ENCODE measurements at places on chromosomes 16 and 17. TPM values are rescaled to one million over a fixed set of nuclear protein-coding genes. Genes with fewer than 3 reads are reported as not detected.

Gene OTOP2
- total RNA-seq, result not detected

Gene TBC1D26
- 2.9 TPM for total RNA-seq

Gene TP53
- total RNA-seq, result 106 TPM

Gene CD68
- not detected for total RNA-seq

Gene JPT2
- 141 TPM for total RNA-seq

Gene EIF4A3
- total RNA-seq, result 86.8 TPM

GRCh38 chr16:29114574-29114973, 129.7 kb downstream of the LAT start:
- H3K27ac ChIP-seq, result no peak overlapping the region
- H3K4me1 ChIP-seq, result peaks cover 10% of the 10 kb centered on the region
- DNase-seq, result no peak
- H3K27me3 ChIP-seq, result peaks cover 69% of the 10 kb centered on the region

GRCh38 chr16:83994703-83995102, 26.7 kb downstream of the NECAB2 start:
- no peaks in the 10 kb centered on the region for H3K36me3 ChIP-seq
- H3K4me1 ChIP-seq, result no peaks in the 10 kb centered on the region
- no peaks in the 10 kb centered on the region for H3K27me3 ChIP-seq
- no peak overlapping the region for H3K27ac ChIP-seq
- DNase-seq, result no peak

DNA sequence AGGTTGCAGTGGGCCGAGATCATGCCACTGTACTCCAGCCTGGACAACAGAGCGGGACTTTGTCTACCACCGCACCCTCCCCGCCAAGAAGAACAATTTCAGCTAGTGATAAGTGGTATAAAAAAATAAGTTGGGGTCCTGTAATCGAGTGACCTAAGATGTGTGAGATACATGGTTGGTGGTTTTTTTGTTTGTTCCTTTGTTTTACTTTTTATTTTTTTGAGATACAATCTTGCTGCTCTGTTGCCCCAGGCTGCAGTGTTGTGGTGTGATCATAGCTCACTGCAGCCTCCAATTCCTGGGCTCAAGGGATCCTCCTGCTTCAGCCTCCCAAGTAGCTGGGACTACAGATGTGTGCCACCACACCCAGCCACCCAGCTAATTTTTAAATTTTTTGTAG, 58.7 kb downstream of the PITPNC1 start:
- H3K27me3 ChIP-seq, result no peaks in the 10 kb centered on the region
- H3K4me1 ChIP-seq, result peaks cover 8% of the 10 kb centered on the region
- peaks cover 4% of the 10 kb centered on the region for H3K36me3 ChIP-seq
- DNase-seq, result no peak
- no peak overlapping the region for H3K27ac ChIP-seq
- H3K4me3 ChIP-seq, result no peak overlapping the region

DNA sequence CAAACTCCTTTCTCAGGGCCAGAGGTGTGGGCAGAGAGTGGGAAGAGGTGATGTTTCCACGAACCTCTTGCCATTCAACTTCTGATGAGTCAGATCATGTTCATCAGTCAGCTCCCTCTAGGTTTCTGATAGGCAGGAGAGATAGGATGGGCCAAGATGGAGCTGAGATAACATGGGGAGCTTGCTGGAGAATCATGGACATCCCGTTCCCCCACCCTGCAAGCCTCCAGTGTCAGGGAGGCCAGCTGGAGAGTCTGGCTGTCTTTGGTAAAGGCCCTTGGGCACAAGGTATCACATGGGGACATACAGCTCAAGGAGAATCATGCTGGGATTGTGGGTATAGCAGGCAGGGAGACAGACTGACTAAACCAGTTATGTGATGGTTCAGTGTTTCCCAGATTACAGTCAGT, 136.0 kb upstream of the IRX3 start:
- no peak overlapping the region for H3K4me3 ChIP-seq
- no peak for DNase-seq
- H3K27ac ChIP-seq, result no peak overlapping the region
- peaks cover 24% of the 10 kb centered on the region for H3K4me1 ChIP-seq

- H3K36me3 ChIP-seq, result no peaks in the 10 kb centered on the region
- H3K4me3 ChIP-seq, result no peak overlapping the region
- no peaks in the 10 kb centered on the region for H3K4me1 ChIP-seq
- no peak overlapping the region for H3K27ac ChIP-seq
- DNase-seq, result no peak
- H3K27me3 ChIP-seq, result no peaks in the 10 kb centered on the region
Measured at GRCh38 chr16:1458977-1459341, 14.6 kb upstream of the CCDC154 start.

GRCh38 chr16:62408760-62409159, 372.5 kb upstream of the CDH8 start:
- no peak overlapping the region for H3K4me3 ChIP-seq
- no peaks in the 10 kb centered on the region for H3K4me1 ChIP-seq
- DNase-seq, result no peak
- no peaks in the 10 kb centered on the region for H3K27me3 ChIP-seq
- H3K36me3 ChIP-seq, result no peaks in the 10 kb centered on the region

- no peak overlapping the region for H3K4me3 ChIP-seq
- no peaks in the 10 kb centered on the region for H3K36me3 ChIP-seq
- H3K27ac ChIP-seq, result no peak overlapping the region
- DNase-seq, result no peak
- no peaks in the 10 kb centered on the region for H3K4me1 ChIP-seq
- no peaks in the 10 kb centered on the region for H3K27me3 ChIP-seq
Measured at GRCh38 chr17:2517539-2517938, 5.9 kb upstream of the METTL16 start.

DNA sequence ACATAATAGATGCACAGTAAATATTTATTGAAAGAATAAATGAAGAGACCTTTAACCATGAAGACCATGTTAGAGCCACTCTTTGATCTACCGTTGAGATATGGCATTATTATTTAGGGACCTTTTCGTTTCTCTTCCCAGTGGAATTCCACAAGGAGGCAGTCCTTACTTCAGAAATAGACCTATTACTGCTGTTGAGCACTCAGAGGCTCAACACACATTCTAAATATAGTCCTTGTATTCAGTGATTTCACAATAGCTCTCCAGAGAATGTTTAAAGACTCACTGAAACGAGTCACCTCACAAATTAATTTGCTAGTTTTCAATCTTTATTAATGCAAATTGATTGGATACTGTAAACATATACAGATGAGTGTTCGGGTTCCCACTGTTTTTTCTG, 603.8 kb downstream of the CDH8 start:
- no peak overlapping the region for H3K4me3 ChIP-seq
- no peaks in the 10 kb centered on the region for H3K36me3 ChIP-seq
- H3K4me1 ChIP-seq, result peaks cover 4% of the 10 kb centered on the region

GRCh38 chr17:10094797-10095196, 103.6 kb downstream of the GAS7 start:
- H3K36me3 ChIP-seq, result no peaks in the 10 kb centered on the region
- no peak for DNase-seq
- H3K4me1 ChIP-seq, result no peaks in the 10 kb centered on the region
- peaks cover 14% of the 10 kb centered on the region for H3K27me3 ChIP-seq
- H3K27ac ChIP-seq, result no peak overlapping the region

DNA sequence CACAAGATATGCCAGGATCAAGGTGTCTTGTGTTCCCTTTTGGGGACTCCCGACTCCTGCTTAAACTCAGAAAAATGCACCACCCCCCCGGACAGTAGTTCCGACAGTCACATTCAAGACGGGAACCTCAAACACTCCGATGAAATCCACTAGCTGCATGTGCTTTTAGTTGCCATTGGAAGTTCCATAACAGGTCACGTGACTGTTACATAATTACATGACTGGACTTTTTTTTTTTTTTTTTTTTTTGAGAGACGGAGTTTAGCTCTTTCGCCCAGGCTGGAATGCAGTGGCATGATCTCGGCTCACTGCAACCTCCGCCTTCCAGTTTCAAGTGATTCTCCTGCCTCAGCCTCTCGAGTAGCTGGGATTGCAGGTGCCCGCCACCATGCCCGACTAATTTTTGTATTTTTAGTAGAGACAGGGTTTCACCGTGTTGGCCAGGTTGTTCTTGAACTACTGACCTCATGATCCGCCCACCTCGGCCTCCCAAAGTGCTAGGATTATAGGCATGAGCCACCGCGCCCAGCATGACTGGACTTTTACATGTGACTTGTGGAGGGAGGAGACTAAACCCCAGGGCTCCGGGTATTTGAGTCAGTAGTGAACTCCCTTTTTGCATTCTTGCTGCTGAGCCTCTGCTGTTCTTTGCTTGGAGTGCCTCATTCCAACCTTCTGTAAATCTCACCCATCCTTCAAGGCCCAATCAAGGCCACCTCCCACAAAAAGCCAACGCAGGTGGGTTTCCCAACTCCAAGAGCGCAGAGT, 1.6 kb downstream of the SIRT7 start:
- peaks cover 19% of the 10 kb centered on the region for H3K36me3 ChIP-seq
- no peaks in the 10 kb centered on the region for H3K27me3 ChIP-seq
- H3K27ac ChIP-seq, result no peak overlapping the region
- H3K4me1 ChIP-seq, result peaks cover 14% of the 10 kb centered on the region
- peak overlapping the region; percentile 75 for H3K4me3 ChIP-seq

GRCh38 chr17:58316260-58316960, 12.2 kb downstream of the TSPOAP1 start:
- no peaks in the 10 kb centered on the region for H3K4me1 ChIP-seq
- H3K36me3 ChIP-seq, result peaks cover 6% of the 10 kb centered on the region
- H3K4me3 ChIP-seq, result no peak overlapping the region
- peak; percentile 5 for DNase-seq
- H3K27ac ChIP-seq, result no peak overlapping the region

GRCh38 chr16:67014634-67015312, 14.2 kb upstream of the CBFB start:
- peaks cover 37% of the 10 kb centered on the region for H3K27me3 ChIP-seq
- H3K4me1 ChIP-seq, result no peaks in the 10 kb centered on the region
- DNase-seq, result no peak
- H3K4me3 ChIP-seq, result no peak overlapping the region

- no peak overlapping the region for H3K4me3 ChIP-seq
- peaks cover 11% of the 10 kb centered on the region for H3K4me1 ChIP-seq
- H3K27me3 ChIP-seq, result peaks cover 17% of the 10 kb centered on the region
- no peaks in the 10 kb centered on the region for H3K36me3 ChIP-seq
- no peak for DNase-seq
Measured at GRCh38 chr16:55437625-55438024, 41.4 kb upstream of the MMP2 start.

DNA sequence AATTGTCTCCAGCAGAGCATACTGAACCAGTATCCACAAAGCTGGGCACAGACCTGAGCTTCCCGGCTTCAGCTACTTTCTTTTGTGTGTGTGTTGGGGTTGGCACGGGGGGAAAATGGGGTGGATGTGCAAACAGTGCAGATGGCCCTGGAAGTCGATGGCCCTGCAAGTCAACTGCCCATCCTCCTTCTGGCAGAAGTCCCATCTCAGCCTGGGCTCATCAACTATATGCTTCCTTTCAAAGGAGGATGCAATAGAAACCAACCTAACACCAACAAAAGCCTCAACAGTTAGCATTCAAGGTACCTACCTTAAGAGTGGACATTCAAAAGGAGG, 55.7 kb downstream of the SOX9 start:
- H3K4me3 ChIP-seq, result no peak overlapping the region
- peaks cover 19% of the 10 kb centered on the region for H3K27me3 ChIP-seq
- no peaks in the 10 kb centered on the region for H3K36me3 ChIP-seq
- DNase-seq, result no peak

GRCh38 chr16:8850279-8850885, 18.4 kb downstream of the CARHSP1 start:
- no peak overlapping the region for H3K4me3 ChIP-seq
- H3K36me3 ChIP-seq, result peaks cover 16% of the 10 kb centered on the region
- H3K27ac ChIP-seq, result peak overlapping the region; percentile 71
- no peaks in the 10 kb centered on the region for H3K27me3 ChIP-seq
- no peak for DNase-seq

DNA sequence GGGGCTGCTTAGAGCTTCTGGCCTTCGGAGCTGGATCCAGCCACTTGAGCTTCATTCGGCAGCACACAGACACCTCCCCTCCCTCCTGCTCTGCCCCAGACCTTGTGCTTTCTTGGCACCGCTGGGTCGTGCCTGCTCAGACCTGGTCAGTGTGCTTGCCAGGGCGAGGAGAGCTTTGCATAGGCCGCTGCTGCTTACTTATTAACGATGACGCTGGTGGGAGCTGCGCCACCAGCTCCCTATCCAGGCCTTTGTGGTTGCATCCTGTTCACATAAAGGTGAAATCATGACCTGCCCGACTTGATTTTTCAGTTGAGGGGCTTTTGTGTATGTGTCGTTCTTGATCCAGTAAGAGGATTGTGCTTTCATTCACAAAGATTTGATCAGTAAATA, 101.1 kb downstream of the MSI2 start:
- peak overlapping the region; percentile 17 for H3K4me3 ChIP-seq
- H3K27me3 ChIP-seq, result no peaks in the 10 kb centered on the region
- H3K4me1 ChIP-seq, result peaks cover 31% of the 10 kb centered on the region
- peak overlapping the region; percentile 94 for H3K27ac ChIP-seq

DNA sequence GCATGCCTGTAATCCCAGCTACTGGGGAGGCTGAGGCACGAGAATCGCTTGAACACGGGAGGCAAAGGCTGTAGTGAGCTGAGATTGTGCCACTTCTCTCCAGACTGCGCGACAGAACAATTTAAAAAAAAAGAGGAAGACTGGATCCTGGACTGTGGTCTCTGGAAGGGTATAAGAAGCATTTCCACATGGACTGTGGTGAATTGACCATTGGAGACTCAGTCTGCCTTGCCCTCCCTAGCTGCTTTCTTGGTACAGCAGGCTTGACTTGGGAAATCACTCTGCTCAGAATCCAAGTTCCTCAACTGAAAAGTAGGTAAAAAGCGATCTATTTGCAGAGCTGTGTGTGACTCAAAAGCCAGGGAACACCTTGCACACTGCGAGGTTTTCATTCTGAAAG, 1.0 kb upstream of the MGRN1 start:
- H3K4me1 ChIP-seq, result peaks cover 25% of the 10 kb centered on the region
- H3K36me3 ChIP-seq, result peaks cover 2% of the 10 kb centered on the region
- DNase-seq, result no peak

- H3K36me3 ChIP-seq, result no peaks in the 10 kb centered on the region
- H3K4me3 ChIP-seq, result no peak overlapping the region
- no peak for DNase-seq
- peak overlapping the region; percentile 73 for H3K27ac ChIP-seq
- H3K27me3 ChIP-seq, result no peaks in the 10 kb centered on the region
Measured at GRCh38 chr16:3819746-3820724, 60.5 kb downstream of the CREBBP start.

GRCh38 chr17:57838453-57838852, 11.4 kb downstream of the MRPS23 start:
- no peak for DNase-seq
- no peak overlapping the region for H3K4me3 ChIP-seq
- H3K4me1 ChIP-seq, result peaks cover 6% of the 10 kb centered on the region
- H3K27me3 ChIP-seq, result peaks cover 14% of the 10 kb centered on the region
- H3K27ac ChIP-seq, result no peak overlapping the region

DNA sequence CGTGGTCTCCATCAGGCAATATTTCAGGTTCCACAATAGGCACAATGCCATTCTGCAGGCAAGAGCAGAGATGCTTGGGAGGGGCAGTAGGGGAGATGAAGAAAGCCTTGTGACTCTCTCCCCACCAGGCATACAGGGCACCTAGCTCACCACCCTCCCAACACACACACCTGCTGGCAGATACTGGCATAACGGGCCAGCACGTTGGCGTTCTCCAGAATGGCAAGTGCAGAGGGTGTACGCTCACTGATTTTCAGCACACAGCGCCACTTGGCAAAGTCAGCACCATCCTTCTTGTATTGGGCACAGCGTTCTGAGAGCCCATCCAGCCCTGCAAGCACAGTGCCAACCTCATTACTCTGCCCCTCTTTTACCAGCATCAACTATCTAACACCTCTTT, 2.2 kb downstream of the ALDOC start:
- peaks cover 20% of the 10 kb centered on the region for H3K4me1 ChIP-seq
- DNase-seq, result no peak
- peaks cover 15% of the 10 kb centered on the region for H3K27me3 ChIP-seq
- peaks cover 5% of the 10 kb centered on the region for H3K36me3 ChIP-seq
- no peak overlapping the region for H3K27ac ChIP-seq
